ENCODE measurements at places on chromosomes 7 and 10.

DNA sequence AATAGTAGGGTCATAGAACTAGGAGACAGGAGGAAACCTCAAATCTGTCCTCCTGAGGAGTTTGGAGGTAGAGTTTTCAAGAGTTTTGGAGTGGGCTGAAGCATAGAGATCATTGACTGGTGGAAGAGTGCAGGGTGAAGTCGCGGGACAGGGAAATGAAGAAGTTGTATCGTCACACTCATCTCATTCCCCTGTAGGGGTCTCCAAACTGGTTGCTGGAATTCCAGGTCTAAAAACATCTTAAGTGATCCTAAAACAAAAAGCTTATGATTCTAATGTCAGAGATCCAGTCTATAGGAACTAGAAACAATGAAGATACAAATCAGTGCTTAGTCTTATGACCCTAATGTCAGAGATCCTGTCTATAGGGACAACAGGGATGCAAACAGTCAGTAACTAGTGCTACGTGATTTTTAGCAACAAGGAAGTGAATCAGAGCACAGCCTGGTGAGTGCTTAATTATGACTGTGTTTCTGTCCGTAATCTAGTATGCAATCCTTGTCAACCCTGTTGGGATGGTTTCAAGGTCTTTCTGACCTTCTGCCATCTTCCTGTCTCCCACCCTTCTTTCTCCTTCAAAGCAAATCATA is 139.4 kb downstream of the SKIDA1 start:
- no peak for DNase-seq

- DNase-seq: no peak
Measured at GRCh38 chr10:61606959-61607907, 55.5 kb upstream of the CABCOCO1 start.

DNA sequence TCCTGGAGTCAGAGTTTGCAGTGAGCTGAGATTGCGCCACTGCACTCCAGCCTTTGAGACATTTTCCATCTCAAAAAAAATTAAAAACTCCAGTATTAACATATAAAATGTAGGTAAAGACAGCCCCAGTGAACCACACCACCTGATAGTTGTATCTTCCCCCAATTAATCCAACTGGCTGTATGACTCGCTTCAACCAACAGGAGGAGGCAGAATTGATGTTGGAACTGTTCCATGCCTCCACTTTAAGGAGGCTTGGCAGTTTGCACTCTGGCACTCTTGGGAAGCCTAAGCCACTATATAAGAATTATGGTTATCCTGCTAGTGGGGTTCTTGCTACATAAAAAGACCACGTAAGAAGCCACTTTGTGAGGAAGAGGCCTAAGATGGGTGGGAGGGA is 72.7 kb downstream of the STK17A start:
- DNase-seq: no peak

GRCh38 chr7:70649323-70649722 is 482.6 kb upstream of the GALNT17 start:
- DNase-seq: no peak

- DNase-seq: no peak
Measured at GRCh38 chr10:9621216-9621615, 1396.5 kb upstream of the CELF2 start.

DNA sequence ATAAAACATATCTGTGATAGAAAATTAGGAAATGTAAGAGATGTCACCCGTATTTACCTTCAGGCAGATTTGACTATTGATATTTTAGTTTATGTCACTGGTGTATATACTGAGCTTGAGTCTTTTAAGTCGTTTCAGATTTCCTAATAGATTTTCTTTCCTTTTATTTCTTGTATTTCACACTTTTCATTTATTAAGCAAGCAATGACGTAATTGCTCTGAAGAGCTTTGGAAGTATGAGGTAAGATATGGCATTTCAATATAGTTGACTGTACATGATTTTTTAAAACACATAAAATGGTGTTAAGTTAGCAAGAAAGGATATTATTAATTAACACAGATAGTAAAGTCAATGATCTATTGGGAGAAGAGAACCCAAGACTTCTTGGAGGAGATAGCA is 652.6 kb downstream of the SORCS1 start:
- DNase-seq: no peak

- DNase-seq: no peak
Measured at GRCh38 chr7:151126491-151127137, 40.3 kb downstream of the AGAP3 start.

- DNase-seq: no peak
Measured at GRCh38 chr7:85781606-85782005, 594.8 kb upstream of the SEMA3D start.

DNA sequence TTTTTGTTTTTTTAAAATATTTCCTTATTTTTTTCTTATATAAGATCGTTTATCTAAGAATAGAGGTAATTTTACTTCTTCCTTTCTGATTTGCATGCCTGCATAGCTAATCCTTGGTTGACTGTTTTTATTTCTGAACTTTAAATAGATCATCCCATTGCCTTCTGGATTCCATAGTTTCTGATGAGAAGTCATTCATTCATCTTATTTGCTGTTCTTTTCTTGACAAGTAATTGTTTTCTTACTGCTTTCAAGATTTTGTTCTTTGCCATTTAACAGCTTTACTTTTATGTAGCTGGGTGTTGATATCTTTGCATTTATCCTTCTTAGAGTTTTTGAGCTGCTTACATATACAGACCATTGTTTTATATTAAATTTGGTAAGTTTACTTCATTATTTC is 437.9 kb downstream of the SDK1 start:
- no peak for DNase-seq

GRCh38 chr7:45350896-45351295 is 193.3 kb downstream of the RAMP3 start:
- no peak for DNase-seq

DNA sequence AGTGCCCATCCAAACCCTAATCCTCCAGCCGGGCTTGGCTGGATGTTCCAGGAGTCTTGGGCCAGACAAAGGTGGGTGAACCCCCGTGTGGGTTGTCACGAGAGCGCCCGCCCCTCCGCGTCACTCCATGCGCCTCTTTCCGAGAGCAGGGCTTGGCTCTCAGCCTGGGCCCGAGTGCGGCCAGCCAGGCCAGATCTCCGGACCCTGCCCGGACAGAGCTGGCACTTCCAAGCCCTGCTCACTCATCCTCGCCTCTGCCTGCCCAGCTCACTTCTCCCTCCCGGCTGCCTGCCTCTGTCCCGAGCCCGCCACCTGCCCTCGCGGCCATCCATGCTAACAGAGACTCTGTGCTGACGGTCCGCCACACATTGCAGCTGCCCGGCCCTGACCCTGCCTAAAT is 34.6 kb downstream of the AGAP3 start:
- no peak for DNase-seq

GRCh38 chr10:84095811-84096497 is 43.4 kb upstream of the GHITM start:
- DNase-seq: no peak

DNA sequence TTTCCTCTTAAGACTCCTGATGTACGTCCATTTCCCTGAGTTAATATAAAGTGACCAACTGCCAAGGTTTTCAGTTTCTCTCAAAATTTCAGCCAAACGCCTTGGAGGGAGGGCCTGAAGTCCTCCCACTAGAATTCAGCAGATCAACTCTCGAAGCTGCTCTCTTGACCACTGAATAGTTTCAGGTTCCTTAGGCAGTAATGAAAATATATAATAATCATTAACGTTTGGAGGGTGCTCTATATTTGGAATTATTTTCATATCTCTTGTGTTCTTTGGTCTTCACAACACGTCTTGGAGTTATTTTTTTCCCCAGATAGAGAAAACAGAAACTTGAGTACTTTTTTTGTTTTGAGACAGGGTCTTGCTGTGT is 123.6 kb upstream of the SFMBT2 start:
- DNase-seq: no peak

GRCh38 chr7:75961218-75961617 is 33.2 kb downstream of the TMEM120A start:
- DNase-seq: no peak

DNA sequence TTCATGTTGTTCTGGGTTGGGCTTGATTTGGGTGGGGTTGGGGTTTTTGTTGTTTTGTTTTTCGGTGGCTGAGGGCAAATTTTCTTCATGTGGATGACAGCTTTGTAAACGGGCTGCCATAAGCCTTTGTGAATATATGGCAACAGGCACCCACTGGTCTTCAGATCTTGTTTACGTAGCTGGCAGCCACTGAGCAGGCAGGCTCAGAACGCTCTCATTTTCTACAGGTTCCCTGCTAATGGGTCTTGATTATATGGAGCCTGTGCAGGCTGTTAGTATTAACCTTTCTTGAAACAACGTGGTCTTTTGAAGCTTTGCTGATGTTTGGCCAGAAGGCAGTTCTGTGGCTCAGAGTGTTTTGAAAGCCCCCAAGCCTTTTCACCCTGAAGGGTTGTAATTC is 199.7 kb downstream of the TNS3 start:
- no peak for DNase-seq

GRCh38 chr7:27139334-27140125 is 4.0 kb downstream of the HOXA5 start:
- DNase-seq: no peak

DNA sequence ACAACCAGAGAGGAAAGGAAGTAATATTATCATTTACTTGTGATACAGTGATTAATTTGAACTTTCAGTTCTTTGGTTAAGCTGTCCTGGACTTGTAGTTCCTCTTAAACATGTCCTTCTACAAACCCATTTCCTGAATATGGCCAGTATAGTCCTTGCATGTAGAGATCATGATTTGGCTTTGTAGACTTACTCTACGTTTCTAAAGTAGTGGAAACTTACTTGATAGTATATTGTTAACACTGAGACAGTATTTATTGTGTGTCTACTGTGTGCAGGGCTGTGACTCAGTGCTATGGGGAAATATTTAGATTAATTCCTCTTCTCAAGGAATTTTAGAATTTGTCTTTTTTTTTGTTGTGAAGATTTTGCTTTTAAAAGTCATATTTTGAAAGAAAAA is 109.5 kb downstream of the NRF1 start:
- DNase-seq: no peak

DNA sequence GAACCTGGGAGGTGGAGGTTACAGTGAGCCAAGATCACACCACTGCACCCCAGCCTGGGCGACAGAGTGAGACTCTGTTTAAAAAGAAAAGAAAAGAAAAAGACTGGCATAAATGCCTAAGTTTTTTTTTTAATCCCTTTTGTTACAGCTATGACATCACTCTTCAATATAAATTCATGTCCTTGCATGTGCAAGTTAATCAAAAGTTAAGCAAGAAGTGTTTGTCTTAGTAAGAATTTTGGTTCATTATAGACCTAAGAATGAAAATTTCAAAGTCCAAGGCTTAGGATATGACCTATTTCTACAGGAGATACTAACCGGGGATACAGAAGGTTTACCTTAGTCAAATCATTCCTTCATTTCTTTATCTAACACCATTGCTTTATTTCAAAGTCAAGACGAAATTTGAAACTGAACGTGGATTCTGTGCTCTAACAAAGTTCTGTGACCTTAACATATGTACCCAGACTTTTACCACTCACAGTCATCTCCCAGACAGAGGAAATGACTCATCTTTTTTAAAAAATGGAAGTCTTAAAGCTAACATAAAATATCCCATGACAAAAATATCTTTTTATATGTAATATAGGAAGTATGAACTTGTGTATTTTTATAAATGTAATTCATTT is 29.3 kb upstream of the ITGB8 start:
- peak; percentile 48 for DNase-seq

DNA sequence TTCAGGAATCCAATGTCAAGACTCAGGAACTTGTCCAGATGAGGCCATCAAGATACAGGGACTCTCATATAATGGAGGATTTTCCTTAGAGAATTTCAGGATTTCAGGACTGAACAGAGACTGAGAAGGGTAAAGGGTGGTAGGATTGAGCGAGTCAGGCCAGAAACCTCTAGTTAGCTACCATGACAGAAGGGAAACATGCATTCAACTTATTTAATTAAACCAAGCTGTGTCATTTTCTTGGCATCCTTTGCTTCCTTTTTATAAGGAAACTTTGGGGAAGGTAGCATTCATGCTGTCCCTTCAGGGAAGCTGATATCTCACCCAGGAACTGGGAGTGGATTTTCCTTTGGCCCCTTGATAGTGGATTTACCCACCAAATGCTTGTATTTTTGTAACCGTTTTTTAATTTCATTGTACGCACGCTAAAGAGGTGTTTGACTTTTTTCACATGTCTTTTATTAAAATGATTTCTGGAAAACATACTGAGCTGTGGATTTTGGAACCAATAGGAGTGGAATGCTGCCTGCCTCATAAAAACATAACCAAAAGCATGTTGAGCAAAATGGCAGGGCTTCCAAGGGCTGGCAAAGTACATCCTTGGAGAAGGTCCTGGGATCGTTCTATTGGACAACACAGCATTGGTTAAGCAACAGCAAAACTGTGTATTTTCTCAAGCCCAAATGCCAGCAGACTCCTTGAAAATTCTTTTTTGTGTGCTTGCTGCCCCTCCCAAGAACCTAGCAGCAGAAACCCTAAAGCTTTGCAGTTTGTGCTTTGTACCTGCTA is 104.5 kb downstream of the CXCL12 start:
- DNase-seq: no peak

DNA sequence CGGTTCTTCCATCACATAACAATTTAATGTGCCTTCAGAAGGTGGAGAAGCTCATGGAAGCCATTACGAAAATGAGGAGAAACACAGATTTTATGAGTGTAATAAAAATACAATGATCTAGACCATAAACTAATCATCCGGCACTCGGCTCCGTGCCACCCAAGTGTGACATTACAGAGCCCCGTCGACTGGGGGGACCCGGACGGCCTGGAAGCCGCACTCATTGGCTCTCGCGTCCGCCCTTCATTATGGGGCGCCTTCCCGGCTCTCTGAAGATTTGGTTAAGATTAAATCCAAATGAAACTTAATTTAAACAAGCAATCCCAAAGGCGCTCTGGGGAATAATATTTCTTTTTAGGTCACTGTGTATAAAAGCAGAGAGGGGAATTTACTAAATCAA is 242.6 kb downstream of the DNAJB6 start:
- DNase-seq: no peak

DNA sequence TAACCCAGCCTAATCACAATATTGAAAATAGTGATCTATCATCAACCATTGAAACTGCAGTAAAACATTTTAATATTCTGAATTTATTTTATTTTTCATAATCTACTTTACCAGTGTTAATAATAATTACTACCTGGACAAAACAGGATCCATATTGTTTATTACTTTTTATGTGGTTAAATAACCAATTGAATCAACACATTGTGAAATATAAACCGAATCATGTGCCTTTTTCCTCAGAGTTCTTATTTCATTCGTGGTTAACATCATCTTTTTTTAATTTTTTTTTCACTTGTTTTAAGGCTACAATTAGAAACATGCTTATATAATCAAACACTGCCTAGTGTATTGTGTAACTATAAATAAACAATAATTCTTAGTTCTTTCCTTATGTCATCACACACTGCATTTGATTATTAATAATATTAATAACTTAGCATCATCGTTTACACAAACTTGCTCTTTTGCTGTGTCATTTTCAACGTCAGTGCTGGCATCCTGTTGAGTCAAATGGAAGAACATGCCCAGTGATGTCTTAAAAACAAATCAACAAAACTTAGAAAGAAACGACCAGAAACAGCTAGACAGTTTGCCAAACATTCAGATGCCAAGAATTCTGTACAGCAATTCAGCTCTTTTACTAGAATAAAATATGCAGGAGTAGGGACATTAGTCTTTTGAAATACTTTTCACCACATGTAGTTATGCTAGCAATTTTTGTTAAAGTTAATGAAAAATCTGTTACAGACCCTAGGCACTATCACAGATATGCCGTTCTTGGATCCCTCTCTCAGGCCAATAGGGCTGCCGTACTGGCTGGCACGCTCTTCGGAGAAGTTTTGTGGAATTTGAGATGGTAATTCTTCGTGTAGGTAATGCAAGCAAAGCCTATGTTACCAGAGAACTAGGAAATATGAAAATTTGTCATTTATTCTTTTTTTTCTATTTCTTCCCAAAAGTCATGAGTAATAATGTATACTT is 330.4 kb upstream of the SEMA3A start:
- DNase-seq: no peak

Measured in GM13976 (cell line).